ENCODE measurements at places on chromosomes 16 and 17. TPM values are rescaled to one million over a fixed set of nuclear protein-coding genes. Genes with fewer than 3 reads are reported as not detected.

The EMP2 gene
- total RNA-seq: 29.0 TPM

The PRR35 gene
- 0.13 TPM for total RNA-seq

The MT1F gene
- 26.2 TPM for total RNA-seq

The HOXB1 gene
- not detected for total RNA-seq

The KCNH6 gene
- not detected for total RNA-seq
